ENCODE measurements at places on chromosomes 2 and 18.

DNA sequence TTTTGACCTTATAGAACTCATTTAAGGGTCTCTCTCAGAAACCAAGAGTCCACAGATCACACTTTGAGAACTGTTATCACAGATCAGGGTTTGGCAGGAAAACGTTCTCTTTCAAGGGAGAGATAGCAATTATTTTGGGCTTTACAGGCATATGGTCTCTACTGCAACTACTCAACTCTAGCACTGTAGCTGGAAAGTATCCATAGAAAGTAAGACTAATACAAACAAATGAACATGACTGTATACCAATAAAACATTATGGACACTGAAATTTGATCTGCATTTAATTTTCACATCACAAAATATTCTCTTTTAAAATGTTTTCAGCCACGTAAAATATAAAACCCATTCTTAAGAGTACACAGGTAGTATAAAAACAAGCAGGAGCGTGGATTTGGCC is 100.5 kb downstream of the TRIP12 start:
- DNase-seq, result no peak

DNA sequence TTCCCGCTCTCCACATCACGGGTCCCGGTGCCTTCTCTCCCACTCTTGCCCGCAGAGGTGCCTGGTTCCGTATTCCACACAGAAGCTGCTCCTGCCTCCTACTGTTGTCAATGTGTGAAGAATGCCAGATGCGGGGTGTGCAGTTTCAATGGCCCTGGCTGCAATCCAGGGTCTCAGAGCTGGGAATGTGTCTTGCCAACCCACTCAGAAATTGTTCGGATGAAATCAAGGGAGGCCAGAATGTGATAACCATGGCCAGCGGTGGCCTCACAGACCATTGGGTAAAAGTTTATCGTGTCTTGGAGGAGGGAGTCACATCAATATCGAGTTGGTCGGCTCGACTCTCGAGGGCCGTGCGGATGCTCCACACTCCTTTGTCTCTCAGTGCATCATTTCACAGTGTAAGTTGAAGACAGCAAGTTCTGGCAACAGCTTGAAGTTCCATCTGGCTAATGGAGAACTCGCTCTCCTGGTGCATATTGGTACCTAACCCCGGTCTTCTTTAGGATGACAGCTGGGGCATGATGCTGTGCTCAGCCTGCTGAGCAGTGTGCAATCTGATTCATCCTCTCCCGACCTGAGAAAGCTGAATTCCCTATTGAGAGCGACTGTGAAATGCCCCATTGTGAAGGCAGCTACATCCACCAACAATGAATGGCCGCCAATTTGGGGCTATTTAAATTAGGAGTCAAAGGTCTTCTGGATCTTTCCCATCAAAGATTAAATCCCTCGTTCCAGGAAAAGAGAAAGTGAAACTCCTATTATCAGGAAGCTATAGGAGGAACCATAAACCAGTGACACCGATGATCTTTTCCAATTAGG is 389.0 kb downstream of the SOX11 start:
- no peak for DNase-seq

- no peak for DNase-seq
Measured at GRCh38 chr2:215430528-215431187, 5.2 kb downstream of the FN1 start.

GRCh38 chr2:195322324-195322723 is 334.7 kb upstream of the SLC39A10 start:
- no peak for DNase-seq

GRCh38 chr2:77328134-77328931 is 193.8 kb downstream of the LRRTM4 start:
- DNase-seq, result no peak

DNA sequence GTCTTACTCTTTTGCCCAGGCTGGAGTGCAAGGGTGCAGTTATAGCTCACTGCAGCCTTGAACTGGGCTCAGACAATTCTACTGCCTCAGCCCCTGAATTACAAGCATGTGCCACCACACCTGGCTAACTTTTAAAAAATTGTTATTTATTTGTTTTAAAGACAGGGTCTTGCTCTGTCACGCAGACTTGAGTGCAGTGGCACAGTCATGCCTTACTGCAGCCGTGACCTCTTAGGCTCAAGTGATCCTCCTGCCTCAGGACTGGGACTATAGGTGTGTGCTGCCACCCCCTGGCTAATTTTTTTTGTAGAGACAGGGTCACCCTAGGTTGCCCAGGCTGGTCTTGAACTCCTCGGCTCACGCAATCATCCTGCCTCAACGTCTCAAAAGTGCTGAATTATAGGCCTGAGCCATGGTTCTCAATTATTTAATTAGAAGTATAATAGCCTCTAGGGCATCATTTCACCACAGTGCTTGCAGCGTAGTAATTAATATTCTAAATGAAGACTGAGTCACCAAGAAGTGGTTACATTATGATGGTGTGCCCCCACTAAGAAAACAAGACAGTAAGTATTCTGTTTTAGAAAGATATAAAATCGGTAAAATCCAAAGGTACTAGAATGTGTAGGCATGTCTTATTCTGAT is 69.6 kb downstream of the EML4 start:
- DNase-seq, result no peak

DNA sequence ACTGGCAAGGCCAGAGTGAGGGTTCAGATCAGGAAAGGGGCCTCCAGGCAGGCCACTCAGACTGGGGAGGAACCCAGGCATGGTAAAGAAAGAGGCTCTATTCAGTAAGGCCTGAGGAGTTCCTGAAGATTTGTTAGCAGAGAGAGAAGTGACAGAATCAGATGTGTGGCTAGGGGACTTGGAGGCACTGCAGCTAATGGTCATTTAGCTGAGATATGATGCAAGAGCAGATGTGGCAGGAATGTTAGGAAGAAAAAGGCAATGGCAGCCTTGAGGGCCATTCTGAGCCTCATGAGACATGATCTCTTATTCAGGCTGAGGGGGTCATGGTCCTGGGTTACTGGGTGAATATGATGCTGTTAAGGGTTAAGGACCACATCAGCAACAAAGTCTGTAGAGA is 73.4 kb downstream of the CCDC93 start:
- no peak for DNase-seq

- no peak for DNase-seq
Measured at GRCh38 chr18:1455605-1456004, 550.9 kb downstream of the ADCYAP1 start.

- DNase-seq, result no peak
Measured at GRCh38 chr2:167196461-167197252, 308.4 kb downstream of the XIRP2 start.

DNA sequence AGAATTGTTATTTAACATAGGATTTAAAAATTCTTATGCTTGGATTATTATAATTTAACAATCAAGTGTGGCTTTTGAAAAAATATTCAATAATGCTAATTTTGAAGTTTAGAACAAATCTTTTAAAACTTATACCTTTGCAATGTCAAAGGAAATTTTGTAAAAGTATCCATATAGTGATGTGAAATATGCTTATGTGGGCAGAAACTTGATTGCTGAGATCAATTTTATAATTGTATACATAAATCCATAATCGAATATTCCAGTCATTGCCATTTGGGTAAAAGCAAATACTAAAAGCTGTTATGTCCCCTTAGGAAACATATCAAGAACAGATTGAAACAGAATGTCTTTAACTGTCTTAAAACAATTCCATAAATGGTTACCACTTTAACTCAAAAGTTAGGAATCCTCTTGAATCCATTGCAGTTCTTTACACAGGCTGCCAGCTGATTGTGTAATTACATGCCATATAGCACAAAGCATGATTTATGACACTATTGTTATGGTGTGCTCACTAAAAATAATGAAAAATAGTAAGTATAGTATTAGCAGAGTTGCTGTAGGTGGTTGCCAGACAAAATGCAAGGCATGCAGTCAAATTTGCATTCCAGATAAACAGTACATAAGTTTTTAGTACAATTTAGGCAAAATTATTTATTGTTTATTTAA is 24.2 kb downstream of the PLCL1 start:
- no peak for DNase-seq

DNA sequence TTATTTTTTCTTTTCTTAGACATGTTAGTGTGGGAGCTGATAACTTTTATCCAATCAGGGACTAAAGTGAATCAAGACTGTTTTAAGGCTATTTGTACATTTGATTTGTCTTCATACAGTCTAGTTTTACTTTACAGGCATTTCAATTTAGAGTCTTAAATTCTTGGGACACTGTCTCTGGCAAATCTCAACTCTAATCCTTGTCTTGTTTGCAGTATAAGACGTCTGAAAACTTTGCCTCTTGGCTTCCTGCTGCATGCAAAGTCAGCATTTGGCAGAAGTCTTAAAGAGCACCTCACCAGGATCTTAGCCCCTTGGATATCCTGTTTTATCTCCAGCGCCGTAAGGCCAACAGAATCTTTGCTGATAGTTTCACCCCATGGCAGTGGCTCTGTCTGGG is 30.3 kb downstream of the SPOPL start:
- DNase-seq, result no peak

GRCh38 chr2:133484784-133485183 is 83.5 kb downstream of the NCKAP5 start:
- no peak for DNase-seq

- DNase-seq, result no peak
Measured at GRCh38 chr18:75507636-75508035, 80.1 kb upstream of the SMIM21 start.

All from naive thymus-derived CD4-positive, alpha-beta T cell (primary cell).